GM23248 (cell line): ENCODE measurements at places on chromosomes 13 and 19.

DNA sequence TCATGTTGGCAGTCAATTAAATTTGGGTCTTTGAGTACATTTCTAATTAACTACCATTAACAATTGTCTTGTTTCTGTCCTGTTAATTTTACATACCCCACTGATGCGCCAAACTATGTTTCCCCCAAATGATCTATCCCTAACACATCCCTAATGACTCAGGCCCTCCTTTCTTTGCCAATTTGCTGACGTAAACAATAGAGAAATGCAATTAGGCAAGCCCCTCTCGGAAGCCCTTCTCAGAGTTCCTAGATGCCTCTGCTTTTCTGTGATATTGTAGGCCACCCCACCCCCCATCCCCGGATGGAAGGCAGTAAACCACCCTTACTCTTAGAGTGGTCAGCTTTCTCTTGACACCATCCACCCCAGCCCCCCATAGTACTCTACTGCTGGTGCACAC, 74.2 kb downstream of the FLT1 start:
- H3K27ac ChIP-seq, result no peak overlapping the region
- H3K4me3 ChIP-seq, result no peak overlapping the region
- H3K27me3 ChIP-seq, result no peaks in the 10 kb centered on the region
- no peak for DNase-seq

DNA sequence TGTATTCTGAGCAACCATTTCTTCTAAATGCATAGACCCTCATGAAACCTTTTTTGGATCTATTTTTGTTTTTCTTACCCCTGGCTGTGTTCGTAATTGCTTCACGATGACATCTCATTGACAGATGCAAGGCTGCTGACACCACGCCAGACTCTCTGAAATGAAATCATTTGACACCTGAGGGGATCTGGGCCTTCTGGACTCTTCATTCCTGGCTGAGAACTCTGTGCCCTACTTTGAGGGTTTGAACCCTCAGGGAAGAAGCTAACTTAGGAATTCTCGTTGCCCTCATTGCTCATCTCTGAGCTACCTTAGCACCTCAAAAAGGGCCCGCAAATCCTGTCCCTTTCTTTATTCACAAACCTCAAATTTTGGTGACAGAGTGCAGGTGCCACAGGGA, 40.5 kb upstream of the NBEA start:
- H3K27ac ChIP-seq, result no peak overlapping the region
- no peaks in the 10 kb centered on the region for H3K36me3 ChIP-seq
- no peaks in the 10 kb centered on the region for H3K27me3 ChIP-seq
- H3K4me1 ChIP-seq, result no peaks in the 10 kb centered on the region

DNA sequence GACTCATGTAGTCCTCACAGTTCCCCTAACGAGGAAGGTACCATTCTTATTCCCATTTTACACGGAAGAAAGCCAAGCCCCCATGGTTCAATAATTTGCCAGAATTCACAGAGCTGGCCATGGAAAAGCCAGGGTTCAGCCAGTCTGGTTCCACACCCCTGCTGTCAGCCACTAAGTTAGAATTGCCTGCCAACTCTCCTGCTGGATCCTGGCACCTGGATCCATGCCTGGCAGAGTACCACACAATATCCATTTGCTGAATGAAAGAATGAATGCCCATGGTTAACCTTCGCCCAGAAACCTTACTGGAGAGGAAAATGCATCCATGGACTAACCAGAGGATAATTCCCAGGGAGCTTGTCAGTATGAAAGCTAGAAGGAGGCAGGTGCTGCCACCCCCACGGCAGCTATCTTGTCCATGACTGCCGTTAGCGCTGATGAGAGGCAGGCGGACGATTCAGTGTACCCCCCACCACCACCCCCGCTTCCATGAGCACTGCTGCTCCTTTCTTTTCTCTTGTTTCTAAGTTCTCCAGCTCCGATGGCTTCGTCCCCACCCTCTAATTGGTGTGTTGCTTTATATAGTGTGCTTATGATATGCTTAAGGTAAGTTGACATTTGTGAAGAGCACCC, 114.5 kb downstream of the SLC7A1 start:
- H3K4me1 ChIP-seq, result no peaks in the 10 kb centered on the region
- H3K27me3 ChIP-seq, result no peaks in the 10 kb centered on the region
- no peak overlapping the region for H3K4me3 ChIP-seq
- no peaks in the 10 kb centered on the region for H3K36me3 ChIP-seq
- no peak overlapping the region for H3K27ac ChIP-seq
- no peak for DNase-seq

GRCh38 chr13:98142380-98143156, at the start of gene FARP1:
TSS of gene FARP1 (plus strand) at chr13:98143094. CDS start at chr13:98213243, 70,149 bp downstream.
- H3K27me3 ChIP-seq, result no peaks in the 10 kb centered on the region
- no peaks in the 10 kb centered on the region for H3K36me3 ChIP-seq
- peak; percentile 88 for DNase-seq
- peak within 1 kb of the TSS; percentile 98 for H3K4me3 ChIP-seq
- H3K27ac ChIP-seq, result peak within 1 kb of the TSS; percentile 53

DNA sequence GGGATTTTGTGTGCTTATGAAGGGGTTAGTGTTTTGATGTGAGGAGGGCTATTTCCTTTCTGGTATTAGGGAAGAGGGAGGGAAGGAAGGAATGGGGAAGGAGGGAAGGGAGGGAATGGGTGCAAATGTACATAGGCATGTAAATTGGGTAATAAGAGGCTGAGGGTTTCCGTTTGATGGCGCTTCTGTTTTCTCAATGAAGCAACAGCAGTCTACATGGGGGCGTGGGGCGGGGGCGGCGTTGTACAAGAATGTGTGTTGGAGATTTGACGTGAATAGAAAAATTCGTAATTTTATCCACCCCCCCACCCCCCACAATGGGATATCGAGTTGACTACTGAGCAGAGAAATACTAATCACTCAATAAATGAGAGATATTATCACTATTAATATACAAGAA, 52.5 kb downstream of the PDS5B start:
- H3K27ac ChIP-seq, result no peak overlapping the region
- H3K36me3 ChIP-seq, result no peaks in the 10 kb centered on the region
- H3K4me3 ChIP-seq, result no peak overlapping the region
- H3K4me1 ChIP-seq, result no peaks in the 10 kb centered on the region

GRCh38 chr13:30100226-30100625, 207.1 kb downstream of the KATNAL1 start:
- H3K27me3 ChIP-seq, result no peaks in the 10 kb centered on the region
- DNase-seq, result no peak
- H3K27ac ChIP-seq, result no peak overlapping the region
- H3K4me1 ChIP-seq, result no peaks in the 10 kb centered on the region
- no peak overlapping the region for H3K4me3 ChIP-seq

- no peak for DNase-seq
- no peak overlapping the region for H3K4me3 ChIP-seq
- H3K36me3 ChIP-seq, result no peaks in the 10 kb centered on the region
- H3K27me3 ChIP-seq, result no peaks in the 10 kb centered on the region
These were observed 1191.1 kb upstream of the MIR17HG start for GRCh38 chr13:90156390-90156789.

GRCh38 chr13:40644838-40645604, 21.4 kb downstream of the FOXO1 start:
- H3K27ac ChIP-seq, result peak overlapping the region; percentile 32
- H3K36me3 ChIP-seq, result no peaks in the 10 kb centered on the region
- no peaks in the 10 kb centered on the region for H3K27me3 ChIP-seq
- H3K4me1 ChIP-seq, result peaks cover 30% of the 10 kb centered on the region

GRCh38 chr13:19927117-19927748, 31.3 kb upstream of the ZMYM2 start:
- no peaks in the 10 kb centered on the region for H3K4me1 ChIP-seq
- no peak overlapping the region for H3K27ac ChIP-seq
- no peaks in the 10 kb centered on the region for H3K27me3 ChIP-seq
- no peaks in the 10 kb centered on the region for H3K36me3 ChIP-seq
- peak; percentile 34 for DNase-seq
- no peak overlapping the region for H3K4me3 ChIP-seq

GRCh38 chr13:97640268-97640667, 206.3 kb downstream of the RAP2A start:
- no peak overlapping the region for H3K4me3 ChIP-seq
- H3K4me1 ChIP-seq, result no peaks in the 10 kb centered on the region
- H3K36me3 ChIP-seq, result no peaks in the 10 kb centered on the region
- no peak for DNase-seq
- no peak overlapping the region for H3K27ac ChIP-seq

DNA sequence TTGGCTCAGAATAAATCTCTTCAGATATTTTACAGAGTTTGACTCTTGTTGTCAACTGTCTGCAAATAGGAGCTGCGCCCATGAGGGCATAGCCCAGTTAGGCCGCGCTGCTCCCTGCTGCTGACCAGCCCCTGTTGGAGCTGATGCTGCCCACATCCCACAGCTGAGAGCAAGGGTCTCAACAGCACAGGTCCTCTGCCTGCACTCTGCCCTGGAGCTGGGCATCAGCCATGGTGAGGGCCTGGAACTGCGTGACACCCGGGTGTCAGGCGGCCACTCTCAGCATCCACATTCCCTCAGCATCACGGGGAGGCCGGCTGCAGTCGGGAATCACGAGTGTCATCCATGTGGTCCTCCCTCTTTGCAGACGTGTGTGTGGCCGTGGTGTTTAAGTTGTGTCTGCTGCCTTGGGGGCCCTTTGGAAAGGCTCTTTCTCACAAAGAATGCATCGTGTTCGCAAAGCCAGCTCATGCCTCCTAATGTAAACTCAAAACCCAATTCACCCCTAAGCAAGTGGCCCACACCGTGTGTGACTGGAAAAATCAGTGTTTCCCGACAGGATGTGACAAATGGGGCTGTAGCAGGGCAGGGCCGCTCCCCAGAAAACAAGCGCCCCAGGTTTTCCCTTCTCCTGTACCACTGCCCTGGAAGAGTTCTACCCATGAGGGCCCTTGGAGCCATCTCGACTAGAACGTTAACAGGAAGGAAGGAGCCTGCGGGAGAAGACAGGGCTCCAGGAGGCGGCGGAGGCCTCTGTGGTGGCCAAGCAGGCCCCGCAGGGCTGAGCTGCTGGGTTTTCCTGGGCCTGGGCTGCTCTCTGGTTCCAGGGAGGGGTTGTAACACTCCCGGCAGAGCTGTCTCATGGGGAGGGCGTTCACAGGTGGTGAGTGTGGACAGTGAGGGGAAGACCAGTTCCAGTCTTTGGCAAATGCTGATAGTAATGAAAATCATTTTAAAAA, 20.3 kb downstream of the ATP11A start:
- H3K27me3 ChIP-seq, result no peaks in the 10 kb centered on the region
- no peak overlapping the region for H3K27ac ChIP-seq
- H3K4me1 ChIP-seq, result peaks cover 9% of the 10 kb centered on the region; the same call in 1 of the 2 replicates
- no peaks in the 10 kb centered on the region for H3K36me3 ChIP-seq
- no peak for DNase-seq

DNA sequence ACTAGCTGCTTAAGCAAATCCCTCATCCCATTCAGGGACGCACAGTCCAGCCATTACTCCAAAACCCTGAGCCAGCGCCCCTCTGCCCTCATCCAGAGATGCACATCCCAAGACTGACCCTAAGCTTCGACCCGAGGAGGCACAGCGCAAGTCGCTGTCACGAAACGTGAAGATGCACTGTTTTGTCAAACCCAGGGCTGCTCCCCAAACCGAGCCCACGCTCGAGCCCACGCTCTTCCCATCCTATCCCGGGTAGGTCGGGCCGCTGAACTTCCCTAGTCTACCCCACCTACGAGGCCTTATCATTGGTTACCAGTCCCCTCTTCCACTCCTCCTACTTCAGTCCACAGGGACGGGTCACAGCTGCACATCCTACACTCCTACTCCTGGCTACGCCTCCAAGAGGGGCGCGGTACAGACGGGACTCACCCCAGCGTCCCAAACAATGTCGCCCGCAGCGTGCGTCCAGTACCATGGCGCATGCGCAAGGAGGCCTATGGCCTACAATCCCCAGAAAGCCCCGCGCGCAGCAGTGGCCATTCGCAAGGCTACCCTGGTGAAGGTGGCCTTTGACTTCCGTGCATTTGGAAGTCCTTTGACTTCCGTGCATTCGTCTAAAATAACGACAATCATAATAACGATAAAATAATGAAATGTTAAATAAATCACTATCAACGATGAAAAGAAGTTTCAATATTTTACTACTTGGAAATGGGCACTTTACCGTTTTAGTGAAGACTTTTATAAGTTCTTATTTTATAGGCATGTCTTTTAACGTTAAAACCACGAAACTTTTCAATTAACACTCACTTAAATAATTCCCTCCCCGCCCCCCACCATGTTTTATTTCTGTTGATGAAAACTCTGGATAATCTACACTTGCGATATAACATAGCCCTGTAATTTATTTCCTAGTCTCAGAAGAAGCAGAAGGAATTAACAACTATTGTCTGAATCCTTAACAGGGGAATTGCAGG, at the start of gene ZNF285:
Gene ZNF285, minus strand, starts transcription at position 470 of the 977 bp plus-strand sequence. CDS start 4,395 bp downstream, outside the sequence.
- peak within 1 kb of the TSS; percentile 37 for H3K27ac ChIP-seq
- no peaks in the 10 kb centered on the region for H3K4me1 ChIP-seq
- H3K27me3 ChIP-seq, result no peaks in the 10 kb centered on the region
- DNase-seq, result peak; percentile 99

DNA sequence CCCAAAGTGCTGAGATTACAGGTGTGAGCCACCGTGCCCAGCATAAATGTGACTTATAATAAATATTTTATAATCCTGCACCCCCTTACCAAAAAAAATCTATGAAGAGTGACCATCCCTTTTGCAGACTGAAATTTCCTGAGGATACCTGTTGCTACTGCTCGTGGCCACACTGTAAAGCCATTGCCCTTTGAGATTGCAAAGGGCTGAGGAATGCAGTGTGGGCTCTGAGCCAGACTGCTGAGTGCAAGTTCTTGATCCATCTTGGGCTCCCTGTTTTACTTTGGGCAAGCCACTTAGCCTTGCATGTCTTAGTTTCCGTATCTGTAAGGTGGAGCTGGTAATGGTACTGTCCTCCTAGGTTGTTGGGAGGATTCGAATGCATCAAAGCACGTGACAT, 23.4 kb downstream of the SIPA1L3 start:
- H3K4me1 ChIP-seq, result peaks cover 15% of the 10 kb centered on the region
- H3K4me3 ChIP-seq, result no peak overlapping the region
- H3K27me3 ChIP-seq, result no peaks in the 10 kb centered on the region
- H3K27ac ChIP-seq, result no peak overlapping the region
- peak; percentile 27 for DNase-seq

- H3K4me3 ChIP-seq, result no peak overlapping the region
- no peaks in the 10 kb centered on the region for H3K36me3 ChIP-seq
- no peak overlapping the region for H3K27ac ChIP-seq
- no peaks in the 10 kb centered on the region for H3K27me3 ChIP-seq
- no peaks in the 10 kb centered on the region for H3K4me1 ChIP-seq
These were observed 189.0 kb upstream of the SOX1 start for GRCh38 chr13:111877906-111878305.

DNA sequence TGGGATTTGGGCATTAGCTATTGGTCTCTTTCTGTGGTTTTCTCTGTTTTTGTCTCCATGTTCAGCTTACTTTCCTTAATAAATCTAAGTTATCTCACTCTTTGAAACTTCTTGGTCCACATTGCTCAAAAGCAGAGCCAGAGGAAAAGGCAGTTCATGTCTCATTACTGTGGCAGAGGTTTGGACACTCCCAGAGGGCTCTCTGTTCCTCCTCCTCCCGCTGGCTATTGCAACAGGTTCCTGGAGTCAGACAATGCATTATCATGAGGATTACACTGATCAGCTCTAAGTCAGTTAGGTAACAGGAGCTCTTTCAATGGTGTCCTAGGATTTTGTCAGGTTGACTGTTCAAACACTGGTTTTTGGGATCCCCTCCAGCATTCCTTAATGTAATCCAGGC, 298.8 kb downstream of the NDFIP2 start:
- H3K27ac ChIP-seq, result peak overlapping the region; percentile 91
- H3K36me3 ChIP-seq, result no peaks in the 10 kb centered on the region
- peak; percentile 90 for DNase-seq
- H3K4me1 ChIP-seq, result peaks cover 53% of the 10 kb centered on the region
- no peaks in the 10 kb centered on the region for H3K27me3 ChIP-seq
- peak overlapping the region; percentile 60 for H3K4me3 ChIP-seq
